AG04449 (cell line): ENCODE measurements at places on chromosomes 1 and 21.

DNA sequence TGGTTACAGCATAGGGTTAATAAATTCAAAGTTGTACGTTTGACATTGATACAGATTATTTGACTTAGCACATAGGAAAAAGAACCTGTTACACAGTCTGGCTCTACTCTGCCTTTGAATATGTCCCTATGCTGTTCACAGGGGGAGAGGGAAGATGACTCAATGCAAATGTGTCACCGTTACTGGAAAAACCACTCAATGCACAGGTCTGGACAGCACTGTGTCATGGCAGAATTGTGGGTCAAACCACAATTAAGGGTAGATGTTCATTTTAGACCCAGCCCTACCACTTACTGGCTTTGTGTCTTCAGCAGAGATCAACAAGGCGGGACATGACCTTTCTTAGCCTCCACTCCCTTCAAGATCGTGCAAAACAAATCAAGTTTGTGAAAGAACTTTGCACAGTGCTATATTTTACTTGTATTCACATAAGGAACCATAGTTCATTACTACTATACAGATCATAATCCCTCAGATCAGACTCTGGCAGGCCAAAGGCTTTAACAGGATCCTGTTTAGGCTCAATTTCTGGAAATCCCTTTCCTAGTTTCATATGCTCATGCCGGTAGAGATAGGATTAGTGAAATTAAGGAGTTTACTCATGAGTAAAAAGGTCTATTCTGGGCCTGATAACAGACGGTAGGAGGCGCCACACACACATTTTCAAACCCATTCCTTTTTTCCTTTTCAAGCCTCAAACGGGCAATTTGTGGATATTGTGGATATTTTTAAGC, 22.1 kb downstream of the EIF2D start:
- DNase-seq = peak; percentile 41

DNA sequence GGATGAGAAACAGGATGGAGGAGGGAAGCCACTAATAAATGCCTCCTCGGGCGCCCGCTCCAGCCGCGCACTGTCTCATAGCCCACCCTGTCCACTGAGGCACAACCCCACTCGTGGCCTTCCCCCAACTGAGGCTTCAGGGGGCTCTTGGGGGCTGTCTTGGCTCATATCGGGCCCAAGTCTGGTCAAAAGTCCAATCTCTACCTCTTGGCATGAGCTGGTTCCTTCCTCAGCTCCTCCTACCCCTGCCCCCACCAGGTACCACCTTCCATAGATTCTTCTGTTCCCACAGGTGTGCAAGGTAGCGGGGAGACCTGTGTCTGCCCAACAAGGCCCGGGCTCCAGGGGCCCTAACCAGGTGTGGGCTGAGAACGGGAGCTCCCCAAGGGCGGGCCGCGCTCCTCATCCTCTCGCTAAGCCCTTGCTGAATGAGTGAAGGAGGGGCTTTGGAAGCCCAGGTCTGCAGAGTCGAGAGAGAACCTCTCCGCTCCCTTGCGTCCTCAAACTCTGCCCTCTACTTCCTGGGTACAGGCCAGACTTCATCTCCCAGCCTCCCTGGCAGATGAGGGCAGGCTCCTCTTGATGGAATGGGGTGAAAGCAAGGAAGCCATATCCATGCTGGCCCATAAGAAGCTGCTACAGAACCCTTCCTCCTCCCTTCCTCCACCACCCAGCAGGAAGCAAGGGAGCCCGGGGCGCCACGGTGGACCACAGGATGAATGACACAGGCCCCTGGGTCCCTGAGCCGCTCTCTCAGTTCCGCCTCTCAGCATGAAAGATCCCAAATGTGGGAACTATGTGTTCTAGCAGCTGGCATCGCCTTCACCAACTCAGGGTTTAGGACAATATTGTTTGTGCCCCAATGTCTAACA, 74.7 kb downstream of the PSMG1 start:
- DNase-seq = no peak

DNA sequence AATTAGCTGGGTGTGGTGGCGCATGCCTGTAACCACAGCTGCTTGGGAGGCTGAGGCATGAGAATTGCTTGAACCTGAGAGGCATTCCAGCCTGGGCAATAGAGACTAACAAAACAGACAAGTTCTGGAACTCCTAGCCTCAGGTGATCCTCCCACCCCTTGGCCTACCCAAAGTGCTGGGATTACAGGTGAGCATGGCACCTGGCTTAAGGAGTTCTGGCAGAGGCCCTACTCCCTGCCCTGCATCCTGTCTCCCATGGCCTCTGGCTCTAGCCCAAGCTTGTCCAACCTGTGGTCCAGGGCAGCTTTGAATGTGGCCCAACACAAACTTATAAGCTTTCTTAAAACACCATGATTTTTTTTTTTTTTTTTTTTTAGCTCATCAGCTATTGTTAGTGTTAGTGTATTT, 20.4 kb downstream of the TOMM20 start:
- no peak for DNase-seq

DNA sequence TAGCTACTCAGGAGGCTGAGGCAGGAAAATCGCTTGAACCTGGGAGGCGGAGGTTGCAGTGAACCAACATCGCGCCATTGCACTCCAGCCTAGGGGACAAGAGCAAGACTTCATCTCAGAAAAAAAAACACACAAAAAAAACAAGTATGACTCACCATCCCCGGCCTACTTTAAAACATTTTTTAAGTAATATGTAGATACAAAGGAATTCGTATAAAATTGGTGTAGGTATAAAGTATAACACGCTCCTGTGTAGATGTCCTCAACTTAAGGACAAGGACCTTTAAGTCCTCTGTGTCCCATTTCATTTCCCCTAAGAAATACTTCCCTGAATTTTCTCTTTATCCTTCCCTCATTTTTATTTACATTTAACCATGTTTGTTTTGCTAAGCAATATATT, 73.4 kb upstream of the PKN2 start:
- DNase-seq = no peak

DNA sequence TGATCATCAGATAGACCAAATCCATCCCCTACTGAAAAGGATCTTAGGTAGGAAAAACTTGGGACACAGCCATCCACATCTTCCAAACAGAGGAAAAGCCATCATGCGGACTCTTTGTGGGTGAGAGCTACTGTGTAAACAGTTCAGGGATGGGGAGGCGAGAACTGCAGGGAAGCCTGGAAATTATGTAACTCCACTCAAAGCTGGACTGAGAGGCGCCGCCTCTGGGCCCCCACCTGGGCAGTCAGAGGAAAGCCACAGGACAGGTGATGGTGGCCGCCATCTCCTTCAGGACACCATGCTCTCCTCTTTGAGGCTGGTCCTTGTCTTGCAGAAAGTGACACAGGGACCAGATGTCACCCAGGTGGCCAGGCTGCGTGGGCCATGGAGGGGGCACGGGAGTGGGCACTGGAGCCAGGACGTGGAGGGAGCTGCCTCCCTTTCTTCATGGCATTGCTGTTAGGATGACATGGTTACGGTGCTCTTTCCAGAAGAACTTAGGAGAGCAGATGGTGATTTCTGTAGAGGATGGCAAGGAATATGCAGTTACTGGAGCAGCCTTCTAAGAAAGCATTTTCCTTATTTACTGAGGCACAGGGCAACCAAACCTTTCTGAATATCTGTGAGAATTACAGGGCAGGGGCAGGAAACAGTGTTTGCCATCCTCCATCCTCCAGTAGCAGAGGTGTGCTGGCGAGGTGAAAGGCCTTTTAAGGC, 32.0 kb upstream of the TDRD10 start:
- DNase-seq = no peak

GRCh38 chr1:6753320-6754140, 31.7 kb upstream of the CAMTA1 start:
- DNase-seq = no peak
